ENCODE measurements at places on chromosomes 16 and 17. TPM values are rescaled to one million over a fixed set of nuclear protein-coding genes. Genes with fewer than 3 reads are reported as not detected.

Gene B9D1
- 45.0 TPM for total RNA-seq

DNA sequence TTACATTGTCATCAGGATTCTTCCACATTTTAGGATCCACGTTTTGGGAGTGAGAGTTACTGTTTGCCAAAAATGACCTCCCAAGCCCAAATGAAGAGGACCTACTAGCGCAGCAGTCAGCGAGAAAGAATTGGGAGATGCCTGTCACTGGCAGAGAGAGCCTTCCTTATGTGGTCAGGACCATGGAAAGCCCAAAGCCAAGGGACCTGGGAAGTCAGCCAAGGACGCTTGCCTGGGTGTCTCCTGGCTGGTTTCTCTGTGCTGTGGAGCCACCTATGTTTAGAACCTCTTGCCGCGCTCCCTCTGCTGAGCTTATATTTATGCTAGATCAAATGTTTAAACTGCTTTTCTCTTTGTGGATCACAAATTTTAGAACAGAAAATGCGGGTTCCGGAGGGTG is 24.9 kb upstream of the RHBDL3 start:
- no peak overlapping the region for H3K4me3 ChIP-seq
- DNase-seq: peak; percentile 28
- H3K27ac ChIP-seq: no peak overlapping the region
- H3K36me3 ChIP-seq: no peaks in the 10 kb centered on the region
- H3K4me1 ChIP-seq: no peaks in the 10 kb centered on the region
- no peaks in the 10 kb centered on the region for H3K27me3 ChIP-seq

DNA sequence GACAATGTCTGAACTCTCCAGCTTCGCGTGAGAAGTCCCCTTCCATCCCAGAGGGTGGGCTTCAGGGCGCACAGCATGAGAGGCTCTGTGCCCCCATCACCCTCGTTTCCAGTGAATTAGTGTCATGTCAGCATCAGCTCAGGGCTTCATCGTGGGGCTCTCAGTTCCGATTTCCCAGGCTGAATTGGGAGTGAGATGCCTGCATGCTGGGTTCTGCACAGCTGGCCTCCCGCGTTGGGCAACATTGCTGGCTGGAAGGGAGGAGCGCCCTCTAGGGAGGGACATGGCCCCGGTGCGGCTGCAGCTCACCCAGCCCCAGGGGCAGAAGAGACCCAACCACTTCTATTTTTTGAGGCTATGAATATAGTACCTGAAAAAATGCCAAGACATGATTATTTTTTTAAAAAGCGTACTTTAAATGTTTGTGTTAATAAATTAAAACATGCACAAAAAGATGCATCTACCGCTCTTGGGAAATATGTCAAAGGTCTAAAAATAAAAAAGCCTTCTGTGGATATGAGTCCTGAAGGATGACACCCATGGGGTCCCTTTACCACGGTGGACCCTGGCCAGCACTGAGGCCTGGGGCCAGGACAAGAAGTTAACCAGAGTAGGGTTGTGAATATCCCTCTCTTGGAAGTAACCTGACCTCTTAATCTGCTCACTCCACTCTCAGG is 10.5 kb upstream of the ITGAD start:
- H3K36me3 ChIP-seq: no peaks in the 10 kb centered on the region
- no peak overlapping the region for H3K27ac ChIP-seq
- H3K27me3 ChIP-seq: no peaks in the 10 kb centered on the region
- no peaks in the 10 kb centered on the region for H3K4me1 ChIP-seq
- no peak overlapping the region for H3K4me3 ChIP-seq

DNA sequence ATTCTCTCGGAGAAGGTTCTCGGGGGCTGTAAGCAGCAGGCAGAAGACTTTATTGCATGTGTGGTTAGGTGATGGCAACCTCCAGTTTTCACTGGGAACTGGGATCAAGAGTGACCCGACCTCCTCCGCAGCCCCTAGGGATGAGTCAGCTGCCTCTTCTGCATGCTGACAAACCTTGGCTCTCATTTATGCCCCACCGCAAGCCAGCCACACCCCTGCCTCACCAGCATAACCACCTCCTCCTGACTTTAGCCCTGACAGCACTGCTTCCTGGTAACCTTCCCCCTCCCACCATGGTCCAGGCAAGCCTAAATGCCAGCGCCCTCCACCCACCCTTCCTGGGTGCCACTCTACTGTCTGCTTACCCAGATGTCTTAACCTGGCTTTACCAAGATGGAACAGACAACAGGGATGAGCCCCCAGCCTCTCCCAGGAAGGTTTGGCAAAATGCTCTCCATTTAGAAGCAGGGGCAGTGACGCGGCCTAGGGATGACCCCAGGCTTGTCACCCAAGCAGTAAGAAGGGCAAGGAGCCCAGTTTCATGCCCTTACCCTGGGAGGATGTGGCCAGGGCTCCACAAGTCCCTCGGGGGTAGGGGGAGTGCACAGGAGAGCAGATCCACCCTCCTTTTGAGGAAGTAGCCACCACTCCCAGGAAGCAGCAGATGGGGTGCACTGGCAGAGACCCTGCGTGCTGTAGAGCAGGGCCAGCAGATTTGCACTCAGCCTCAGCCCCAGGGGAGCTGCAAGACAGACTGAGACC is 73.5 kb downstream of the GOSR1 start:
- no peak overlapping the region for H3K4me3 ChIP-seq
- DNase-seq: no peak
- no peaks in the 10 kb centered on the region for H3K4me1 ChIP-seq
- no peaks in the 10 kb centered on the region for H3K27me3 ChIP-seq
- H3K36me3 ChIP-seq: peaks cover 3% of the 10 kb centered on the region

GRCh38 chr17:40651939-40652338 is 4.3 kb upstream of the SMARCE1 start:
- no peaks in the 10 kb centered on the region for H3K36me3 ChIP-seq
- H3K4me1 ChIP-seq: peaks cover 6% of the 10 kb centered on the region
- no peak overlapping the region for H3K27ac ChIP-seq
- no peaks in the 10 kb centered on the region for H3K27me3 ChIP-seq

DNA sequence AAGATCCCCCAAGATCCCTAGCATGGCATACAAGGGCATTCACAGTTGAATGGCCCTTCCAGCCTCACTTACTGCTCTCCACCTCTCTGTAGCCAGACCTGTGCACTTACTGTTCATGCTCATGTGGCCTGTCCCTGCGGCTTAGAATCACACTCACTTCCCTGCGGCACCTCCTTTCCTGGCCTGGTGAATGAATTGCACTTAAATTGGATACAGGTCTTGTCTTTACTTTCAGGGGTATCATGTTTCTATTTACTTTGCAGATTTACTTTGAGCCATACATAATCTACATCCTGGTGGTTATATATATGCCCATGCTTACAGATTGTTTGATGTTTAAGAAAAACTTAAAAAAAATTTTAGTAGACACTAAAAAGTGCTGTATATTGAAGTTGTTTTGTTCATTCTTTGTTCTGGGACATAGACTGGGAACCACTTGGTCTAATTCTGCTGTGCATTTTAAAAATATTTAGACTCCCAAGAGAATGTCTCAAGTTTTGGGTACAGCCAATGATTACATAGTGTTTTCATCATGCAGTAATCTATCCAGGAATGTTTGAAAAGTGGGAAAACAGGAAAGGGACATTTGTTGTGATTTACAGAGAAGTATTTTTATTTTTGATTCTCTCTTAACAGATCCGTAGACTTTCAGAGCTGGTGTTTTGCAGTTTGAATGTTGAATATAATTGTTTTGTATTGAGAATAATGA is 63.9 kb downstream of the NUP88 start:
- no peak overlapping the region for H3K27ac ChIP-seq
- H3K4me1 ChIP-seq: no peaks in the 10 kb centered on the region
- DNase-seq: no peak

- no peak overlapping the region for H3K27ac ChIP-seq
- no peaks in the 10 kb centered on the region for H3K4me1 ChIP-seq
- H3K36me3 ChIP-seq: no peaks in the 10 kb centered on the region
Observed at GRCh38 chr17:80746262-80746935, 201.8 kb downstream of the RPTOR start.

DNA sequence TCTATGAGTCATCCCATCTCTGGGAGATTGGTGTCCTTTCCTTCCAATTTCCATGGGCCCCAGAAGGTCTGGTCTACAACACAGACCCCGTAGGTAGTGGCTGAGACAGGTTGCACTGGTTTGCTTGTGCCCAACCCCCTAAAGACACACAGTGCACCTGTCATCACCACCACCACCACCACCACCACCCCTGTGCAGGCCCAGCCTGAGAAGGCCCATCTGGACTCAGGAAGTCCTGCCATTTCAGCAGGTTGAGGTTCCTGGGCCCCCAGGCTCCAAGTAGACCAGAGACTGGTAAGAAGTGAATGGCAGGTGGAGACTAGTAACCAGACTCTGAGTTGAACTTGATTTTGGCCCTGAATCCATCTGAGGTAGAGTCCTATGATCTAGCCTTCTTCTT is 25.9 kb upstream of the PHB1 start:
- H3K4me1 ChIP-seq: no peaks in the 10 kb centered on the region
- H3K27ac ChIP-seq: no peak overlapping the region
- H3K4me3 ChIP-seq: no peak overlapping the region

DNA sequence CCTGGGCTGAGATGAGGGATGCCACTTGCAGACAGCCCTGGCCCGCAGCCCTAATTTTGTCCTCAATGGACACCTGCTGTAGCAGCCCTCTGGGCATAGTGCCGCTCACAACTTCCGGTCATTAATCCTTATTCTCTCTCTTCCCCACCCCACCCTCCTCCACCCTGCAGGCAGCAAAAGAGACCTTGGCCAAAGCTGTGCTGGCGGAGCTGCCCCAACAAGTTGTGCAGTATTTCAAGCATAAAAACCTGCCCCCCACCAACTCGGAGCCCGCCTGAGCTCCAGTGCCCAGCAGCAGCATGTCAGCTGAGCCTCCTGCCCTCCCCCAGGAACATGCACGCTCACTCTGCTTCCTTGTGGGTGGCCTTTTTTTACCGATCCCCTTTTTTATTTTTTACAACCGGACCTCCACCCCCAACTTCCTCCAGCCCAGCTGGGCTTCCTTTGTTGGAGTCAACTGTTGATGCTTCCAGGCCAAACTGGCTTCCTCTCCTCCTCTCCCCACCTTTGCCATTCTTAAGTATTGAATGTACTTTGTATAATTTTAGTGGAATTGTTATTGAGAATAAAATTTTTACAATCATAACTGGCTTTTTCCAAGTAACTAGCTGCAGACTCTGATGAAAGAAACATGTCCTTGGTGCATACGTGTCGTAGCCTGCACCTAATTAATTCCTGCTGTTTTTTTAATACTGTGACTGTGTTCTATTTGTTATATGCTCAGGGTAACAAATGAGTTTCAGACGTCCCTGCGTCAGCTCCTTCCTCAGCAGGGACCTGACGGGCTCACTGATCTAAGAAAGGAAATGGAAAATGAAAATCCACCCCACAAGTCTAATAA is 38.2 kb downstream of the PSME3IP1 start:
- peaks cover 36% of the 10 kb centered on the region for H3K4me1 ChIP-seq
- H3K36me3 ChIP-seq: no peaks in the 10 kb centered on the region
- H3K27me3 ChIP-seq: no peaks in the 10 kb centered on the region
- peak; percentile 81 for DNase-seq
- no peak overlapping the region for H3K4me3 ChIP-seq
- peak overlapping the region; percentile 10 for H3K27ac ChIP-seq

All from thyroid gland (tissue), 4 donors.